ENCODE measurements at places on chromosomes 6 and 20.

GRCh38 chr6:68094070-68094469, 541.0 kb upstream of the ADGRB3 start:
- DNase-seq: no peak

DNA sequence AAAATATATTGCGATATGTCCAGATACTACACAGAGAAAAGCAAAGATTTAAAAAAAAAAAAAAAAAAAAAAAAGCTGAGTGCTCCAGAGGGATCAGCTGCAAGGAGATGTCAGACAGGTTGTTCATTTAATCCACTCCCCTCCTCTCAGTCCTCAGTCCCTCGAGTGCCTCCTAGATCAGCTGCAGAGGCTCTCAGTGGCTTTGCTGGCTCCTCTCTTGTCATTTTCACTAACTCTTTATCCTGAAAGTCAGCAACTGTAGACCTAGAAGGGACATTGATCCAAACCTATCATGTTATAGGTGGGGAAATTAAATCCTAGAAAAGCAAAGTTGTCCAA, 61.6 kb downstream of the KIAA0319 start:
- no peak for DNase-seq

- DNase-seq: peak; percentile 84
These were observed 105.0 kb upstream of the SYNCRIP start for GRCh38 chr6:85747666-85748065.

DNA sequence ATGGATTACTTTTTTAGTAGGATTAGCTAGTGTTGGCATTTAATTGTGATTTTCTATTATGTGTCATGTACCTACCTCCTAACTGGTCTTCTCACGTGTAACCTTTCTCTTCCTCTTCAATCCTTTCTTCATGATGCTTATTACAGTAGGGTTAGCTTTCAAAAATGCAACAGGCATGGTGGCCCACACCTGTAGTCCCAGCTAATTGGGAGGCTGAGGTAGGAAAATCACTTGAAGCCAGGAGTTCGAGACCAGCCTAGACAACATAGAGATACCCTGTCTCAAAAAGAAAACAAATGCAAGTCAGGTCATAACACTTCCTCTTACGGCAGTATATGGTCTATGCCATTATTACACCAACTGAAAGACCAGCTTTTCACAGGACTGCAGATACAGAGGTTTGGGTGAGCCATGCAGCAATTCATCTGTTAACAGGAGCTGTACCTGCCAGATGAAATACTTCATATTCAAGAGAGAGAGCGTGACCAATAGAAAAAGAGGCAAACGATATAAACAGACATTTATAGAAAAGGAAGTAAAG, 195.0 kb downstream of the TMEM242 start:
- DNase-seq: no peak

DNA sequence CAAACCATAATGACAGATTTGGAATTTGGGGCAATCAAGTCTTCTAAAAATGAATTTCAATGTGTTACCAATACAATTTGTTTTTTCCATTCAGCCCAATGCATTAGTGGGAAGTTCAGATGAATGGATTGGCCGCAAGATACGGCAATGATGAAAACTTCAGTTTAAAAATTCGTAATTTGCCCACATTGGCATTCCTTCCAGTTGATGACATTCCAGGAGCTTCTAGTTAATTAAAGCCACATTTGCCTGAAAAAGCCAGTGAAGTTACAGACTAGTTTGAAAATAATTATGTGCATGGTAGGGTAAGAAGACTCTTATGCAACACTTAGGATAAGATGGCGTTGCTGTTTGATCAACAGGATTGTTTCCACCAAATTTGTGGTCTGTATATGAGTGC, 46.2 kb downstream of the NHLRC1 start:
- DNase-seq: no peak

DNA sequence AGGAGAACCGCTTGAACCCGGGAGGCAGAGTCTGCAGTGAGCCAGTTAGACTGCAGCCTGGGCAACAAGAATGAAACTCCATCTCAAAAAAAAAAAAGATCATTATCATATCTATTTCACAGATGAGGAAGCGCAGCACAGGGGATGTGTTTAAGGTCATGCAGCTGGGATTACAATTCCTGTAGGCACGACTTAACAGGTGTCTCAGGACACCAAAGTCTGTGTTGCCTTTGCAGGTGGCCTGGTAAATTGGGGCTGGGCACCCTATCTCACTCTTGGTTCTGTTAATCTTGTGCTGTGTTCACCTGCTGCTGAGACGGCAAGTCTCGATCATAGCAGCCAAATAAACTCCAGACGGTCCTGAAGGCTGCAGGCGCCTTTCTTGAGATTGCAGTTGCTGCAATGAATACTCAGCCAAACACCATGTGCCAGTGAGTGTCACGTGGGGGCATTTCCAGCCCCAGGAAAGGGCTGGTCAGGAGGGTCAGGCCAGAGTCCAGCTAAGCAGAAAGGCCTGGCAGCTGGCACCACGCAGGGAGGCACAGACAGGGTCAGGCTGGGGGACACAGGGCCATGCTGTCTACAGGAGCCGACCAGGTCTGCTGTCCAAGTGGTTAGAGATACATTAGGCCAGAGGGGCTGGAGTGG, 55.8 kb downstream of the FGD2 start:
- DNase-seq: no peak

DNA sequence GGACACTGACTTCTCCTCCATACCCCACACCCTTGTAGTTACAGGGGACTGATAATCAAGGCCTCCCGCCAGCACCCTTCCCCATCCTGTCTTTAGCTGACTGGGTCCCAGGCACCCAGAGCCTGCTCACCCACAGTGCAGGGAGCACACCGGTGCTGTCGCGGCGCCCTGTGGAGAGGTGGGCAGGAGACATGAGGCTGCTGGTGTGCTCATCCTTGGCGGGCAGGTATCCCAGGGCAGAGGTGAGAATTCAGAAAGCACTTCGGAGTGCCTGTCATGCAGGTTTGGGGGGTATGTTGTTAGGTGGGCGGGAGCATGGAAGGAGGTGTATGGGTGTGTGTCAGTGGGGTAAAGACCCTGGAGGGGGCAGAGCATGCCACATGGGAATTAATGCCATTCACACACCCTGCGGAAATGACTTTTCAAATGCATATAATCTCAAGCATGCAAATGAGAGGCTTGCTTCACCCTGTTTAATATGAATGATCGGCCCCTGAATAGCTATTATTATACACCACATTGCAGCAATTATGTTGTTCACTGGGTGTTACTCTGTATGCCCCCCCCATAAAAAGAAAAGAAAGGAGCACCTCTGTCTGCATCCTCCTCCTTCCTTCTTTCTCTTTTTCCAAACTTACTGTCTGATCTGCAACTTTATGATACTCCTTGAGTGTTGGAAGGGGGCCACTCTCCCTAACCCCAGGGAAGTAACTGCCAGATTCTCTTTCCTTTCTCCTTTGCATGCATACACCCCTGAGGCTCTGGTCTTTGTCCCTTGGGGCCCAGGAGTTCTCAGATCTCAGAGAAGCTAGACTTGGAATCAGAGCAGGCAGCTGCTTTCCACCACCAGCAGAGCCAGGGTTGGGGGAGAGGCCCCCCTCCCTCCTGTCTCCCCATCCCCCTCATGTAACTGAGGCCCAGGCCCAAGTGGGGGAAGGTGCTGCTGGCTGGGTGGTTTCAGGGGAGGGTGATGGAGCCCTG, 16.0 kb downstream of the FOXP4 start:
- DNase-seq: no peak

- DNase-seq: peak; percentile 40
These were observed 136.5 kb upstream of the PRND start for GRCh38 chr20:4585104-4585753.
